ENCODE measurements at places on chromosomes 6 and 20.

DNA sequence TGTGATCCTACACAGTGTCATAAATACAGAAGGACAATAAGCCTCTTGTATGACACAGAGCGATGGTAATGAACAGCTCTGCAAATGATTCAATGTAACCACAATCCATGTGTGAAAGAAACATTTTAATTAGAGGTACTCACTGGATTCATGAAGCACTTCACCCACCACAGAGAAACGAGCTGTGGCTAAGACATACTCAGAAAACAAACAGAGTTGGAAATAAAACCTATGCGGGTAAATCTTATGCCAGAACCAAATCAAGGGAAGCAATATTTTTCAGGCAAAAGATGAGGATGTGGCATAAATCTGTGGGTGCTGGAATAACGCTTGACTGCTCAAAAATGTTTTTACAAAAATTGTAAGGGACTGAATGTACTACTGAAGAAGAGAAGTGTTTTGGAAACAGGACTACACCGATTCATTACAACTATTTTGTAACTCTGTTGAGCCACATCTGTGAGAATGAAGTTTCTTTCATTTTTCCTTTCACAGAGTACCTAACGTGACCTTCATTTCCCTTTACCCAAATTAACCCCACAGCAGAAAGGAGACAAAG is 112.1 kb downstream of the WDR27 start:
- DNase-seq, result no peak

DNA sequence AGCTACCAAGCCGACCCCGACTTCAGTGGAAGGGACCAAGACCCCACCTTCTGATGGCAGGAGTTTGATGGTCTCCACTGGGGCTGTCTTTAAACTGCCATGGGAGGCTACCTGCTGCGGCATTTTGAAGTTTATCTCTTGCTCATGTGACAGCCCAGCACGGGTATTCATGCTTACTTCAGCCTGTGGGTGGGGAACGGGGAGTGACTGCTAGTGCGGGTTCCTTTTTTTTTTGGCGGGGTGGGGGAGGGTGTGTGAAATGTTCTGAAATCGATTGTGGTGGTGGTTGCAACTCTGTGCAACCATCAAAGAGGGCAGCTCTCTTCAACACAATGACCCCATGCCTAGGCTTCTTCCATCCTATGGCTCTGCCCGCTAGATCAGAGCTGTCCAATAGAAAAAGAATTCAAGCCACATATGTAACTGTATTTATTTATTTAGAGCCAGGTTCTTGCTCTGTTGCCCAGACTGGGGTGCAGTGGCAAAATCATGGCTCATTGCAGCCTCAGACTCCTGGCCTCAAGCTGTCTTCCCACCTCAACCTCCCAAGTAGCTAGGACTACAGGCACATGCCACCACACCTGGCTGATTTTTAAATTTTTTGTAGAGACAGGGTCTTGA is 53.7 kb downstream of the PPP1R16B start:
- DNase-seq, result no peak

DNA sequence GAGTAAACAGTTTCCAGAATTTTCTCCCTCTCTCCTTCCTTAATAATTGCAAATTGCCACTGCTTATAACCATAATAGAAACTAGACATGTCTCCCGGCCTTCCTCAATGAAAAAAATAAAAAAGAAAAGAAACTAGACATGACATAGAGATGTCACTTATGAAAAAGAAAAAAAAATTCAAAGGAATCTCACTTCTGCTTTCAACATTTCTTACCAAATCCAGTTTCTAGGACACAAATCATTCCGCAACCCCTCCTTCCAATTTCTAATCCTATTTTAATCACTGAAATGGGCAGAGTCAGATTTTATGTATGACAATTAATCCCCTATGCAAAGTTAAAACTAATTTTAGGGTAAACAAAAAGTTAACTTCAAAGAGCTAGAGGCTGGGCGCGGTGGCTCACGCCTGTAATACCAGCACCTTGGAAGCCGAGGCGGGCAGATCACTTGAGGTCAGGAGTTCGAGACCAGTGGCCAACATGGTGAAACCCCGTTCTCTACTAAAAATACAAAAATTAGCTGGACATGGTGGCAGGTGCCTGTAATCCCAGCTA is 40.1 kb upstream of the EEF1A1 start:
- no peak for DNase-seq

- DNase-seq, result no peak
These were observed 67.2 kb downstream of the FOXO3 start for GRCh38 chr6:108627692-108628550.

- DNase-seq, result no peak
These were observed 227.7 kb downstream of the SLC35F1 start for GRCh38 chr6:118134736-118135135.

GRCh38 chr20:1718604-1719384 is 61.2 kb upstream of the SIRPG start:
- DNase-seq, result peak; percentile 66

DNA sequence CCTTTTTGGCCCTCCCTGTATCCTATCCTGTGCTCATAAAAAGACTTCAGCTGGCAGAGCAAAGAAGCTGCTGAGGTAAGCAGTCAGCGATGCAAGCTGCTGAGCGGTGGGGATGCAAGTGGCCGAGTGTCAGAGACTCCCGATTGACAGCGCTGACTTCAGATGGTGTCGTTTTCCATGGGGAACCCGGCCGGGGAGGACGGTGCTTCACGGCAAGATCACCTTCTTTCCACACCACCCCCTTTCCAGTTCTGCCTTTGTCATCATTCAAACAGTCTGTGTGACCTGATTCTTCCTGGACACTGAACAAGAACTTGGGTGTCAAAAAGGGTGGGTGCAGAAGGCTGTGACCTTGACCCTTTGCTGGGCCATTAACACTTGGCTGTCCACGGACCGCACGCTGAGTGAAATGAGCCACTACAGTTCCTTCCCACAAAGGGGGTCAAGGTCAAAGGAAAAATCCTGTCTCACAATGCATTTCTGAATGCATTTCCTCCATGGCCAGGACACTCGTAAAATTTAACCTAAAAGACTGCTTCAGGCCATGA is 52.9 kb upstream of the UNC93A start:
- no peak for DNase-seq

- DNase-seq, result no peak
These were observed 88.8 kb upstream of the PRND start for GRCh38 chr20:4632876-4633275.

- no peak for DNase-seq
These were observed 74.8 kb upstream of the FLRT3 start for GRCh38 chr20:14412065-14412681.

All from left lung (tissue), 14 donors.